ENCODE measurements at places on chromosomes 4 and X.

- no peak for DNase-seq
Observed at GRCh38 chr4:37999000-37999716, 39.0 kb downstream of the PTTG2 start.

GRCh38 chrX:11665168-11666111 lies at the start of gene ARHGAP6:
Gene ARHGAP6 (minus strand): TSS chrX:11665920. CDS start chrX:11664828, 1,092 bp downstream.
- no peak for DNase-seq

- no peak for DNase-seq
Observed at GRCh38 chr4:67371615-67372014, 173.7 kb downstream of the CENPC start.

DNA sequence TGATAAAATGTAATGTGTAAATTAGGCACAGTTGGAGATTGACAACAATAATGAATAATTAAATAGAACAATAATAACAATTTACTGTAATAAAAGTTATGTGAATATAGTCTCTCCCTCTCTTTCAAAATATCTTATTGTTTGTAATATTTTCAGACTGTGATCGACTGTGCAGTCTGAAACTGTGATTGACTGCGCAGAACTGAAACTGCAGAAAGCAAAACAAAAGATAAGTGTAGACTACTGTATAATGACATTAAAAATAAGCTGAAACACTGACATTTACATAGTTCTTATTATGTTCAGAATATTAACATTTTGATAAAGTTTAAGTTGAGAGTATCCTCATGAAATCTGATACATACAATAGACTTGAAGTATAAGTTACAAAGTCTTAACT lies 371.0 kb downstream of the CCSER1 start:
- no peak for DNase-seq

- DNase-seq = peak; percentile 86
Observed at GRCh38 chrX:15789979-15790768, at the start of gene ZRSR2. Gene ZRSR2 (plus strand): TSS chrX:15790484. CDS start chrX:15790496, 12 bp downstream.

- no peak for DNase-seq
Observed at GRCh38 chrX:49308604-49309269, 5.3 kb downstream of the GAGE10 start.

DNA sequence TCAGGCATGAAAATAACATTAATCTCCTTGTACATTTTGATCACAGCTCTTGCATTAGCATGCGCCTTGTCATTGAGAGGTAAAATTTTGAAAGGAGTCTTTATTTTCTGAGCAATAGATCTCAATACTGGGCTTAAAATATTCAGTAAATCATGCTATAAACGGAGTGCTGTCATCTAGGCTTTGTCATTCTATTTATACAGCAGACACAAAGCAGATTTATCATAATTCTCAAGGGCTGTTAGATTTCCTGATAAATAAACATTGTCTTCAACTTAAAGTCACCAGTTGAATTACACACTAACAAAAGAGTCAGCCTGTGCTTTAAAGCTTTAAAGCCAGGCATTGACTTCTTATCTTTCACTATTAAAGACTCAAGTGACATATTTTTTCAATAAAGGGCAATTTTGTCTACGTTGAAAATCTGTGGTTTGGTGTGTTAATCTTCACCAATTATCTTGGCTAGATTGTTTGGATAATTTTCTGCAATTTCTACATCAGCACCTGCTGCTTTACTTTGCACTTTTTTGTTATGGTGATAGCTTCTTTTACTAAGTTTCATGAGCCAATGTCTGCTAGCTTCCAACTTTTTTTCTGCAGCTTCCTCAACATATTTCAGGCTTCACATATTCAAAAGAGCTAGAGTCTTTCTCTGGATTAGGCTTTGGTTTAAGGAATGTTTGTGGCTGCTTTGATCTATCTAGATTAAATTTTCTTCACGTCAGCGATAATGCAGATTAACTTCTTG lies 27.9 kb upstream of the UGT2B4 start:
- DNase-seq = no peak

DNA sequence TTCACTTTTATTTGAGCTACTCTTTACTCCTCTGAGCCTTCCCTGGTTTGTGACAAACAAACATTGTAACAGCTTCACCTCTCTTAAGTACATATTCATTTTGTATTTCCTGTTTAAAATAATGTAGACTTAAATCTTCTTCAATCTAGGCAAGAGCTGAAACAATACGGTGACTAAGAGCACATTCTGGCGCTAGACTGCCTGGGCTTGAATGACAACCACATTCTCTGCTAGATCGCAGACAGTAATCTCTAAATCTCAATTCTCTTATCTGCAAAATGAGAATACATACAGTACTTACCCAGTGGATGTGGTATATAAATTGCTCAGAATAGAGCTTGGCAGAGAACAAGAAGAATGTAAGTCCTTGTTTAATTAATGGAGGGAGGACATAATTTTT lies 144.8 kb downstream of the ARAP2 start:
- no peak for DNase-seq

GRCh38 chrX:78997870-78998558 lies 52.8 kb downstream of the P2RY10 start:
- peak; percentile 1 for DNase-seq

- DNase-seq = no peak
Observed at GRCh38 chr4:189504220-189504619, 436.5 kb upstream of the FRG1 start.

DNA sequence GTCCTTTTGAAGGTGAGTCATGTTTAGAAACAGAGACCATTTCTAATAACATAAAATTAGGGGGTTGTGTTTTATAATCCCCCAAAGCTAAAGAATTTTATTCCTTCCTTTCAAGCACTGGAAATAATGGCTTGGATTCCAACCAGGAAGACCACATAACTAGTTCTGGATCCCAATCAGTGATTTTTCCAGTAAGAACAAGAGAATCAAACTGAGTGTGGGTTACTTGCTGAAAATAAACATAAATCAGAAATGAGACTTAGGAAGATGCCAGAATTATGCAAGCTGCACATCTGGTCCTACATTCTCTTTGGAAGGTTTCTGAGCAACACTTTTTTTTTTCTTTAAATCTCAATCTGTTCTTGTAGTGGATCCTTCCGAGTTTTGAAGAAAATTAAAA lies 76.3 kb downstream of the SOWAHB start:
- DNase-seq = no peak

- no peak for DNase-seq
Observed at GRCh38 chrX:114028907-114029662, 554.8 kb upstream of the HTR2C start.

DNA sequence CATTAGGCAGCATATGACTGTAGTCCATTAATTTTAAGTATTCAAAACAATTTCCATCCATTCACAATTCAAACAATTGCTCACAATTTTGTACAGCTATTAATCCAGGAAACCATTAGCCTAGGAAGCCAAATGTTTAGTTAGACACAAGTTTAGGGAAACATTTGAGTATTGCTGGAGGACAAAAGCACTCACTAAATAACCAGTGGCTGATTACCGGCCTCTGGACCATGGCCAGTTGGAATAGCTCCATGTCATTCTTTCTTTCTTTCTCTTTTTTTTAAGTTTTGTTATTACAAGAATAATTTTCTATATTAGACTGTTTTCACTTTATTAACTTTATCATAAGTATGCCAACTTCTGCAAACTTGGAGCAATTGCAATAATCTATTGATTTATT lies 31.3 kb downstream of the TRIML2 start:
- DNase-seq = no peak

- DNase-seq = no peak
Observed at GRCh38 chr4:23260511-23260910, 567.8 kb downstream of the GBA3 start.

DNA sequence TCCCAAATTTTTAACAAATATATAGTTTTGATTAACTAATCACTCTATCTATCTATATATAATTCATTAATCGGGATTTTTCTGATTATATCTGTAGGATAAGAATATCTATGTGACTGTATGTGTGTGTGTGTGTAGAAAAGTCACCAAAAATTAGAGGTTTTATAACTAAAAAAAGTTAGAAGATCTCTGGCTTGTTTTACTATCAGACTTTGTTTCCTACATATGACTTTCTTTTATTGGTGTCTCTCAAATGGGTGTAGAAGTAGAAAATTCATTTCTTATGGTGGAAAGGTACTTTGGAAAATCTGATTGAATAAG lies 26.7 kb upstream of the TMPRSS11D start:
- DNase-seq = no peak

- DNase-seq = peak; percentile 5
Observed at GRCh38 chr4:174521800-174522182, 497 bp downstream of the HPGD start.

- no peak for DNase-seq
Observed at GRCh38 chr4:2817701-2818350, 24.9 kb downstream of the SH3BP2 start.

- DNase-seq = no peak
Observed at GRCh38 chr4:76984788-76985211, 35.2 kb downstream of the SEPTIN11 start.

- DNase-seq = no peak
Observed at GRCh38 chr4:5824635-5825034, 68.3 kb downstream of the CRMP1 start.

- DNase-seq = peak; percentile 9
Observed at GRCh38 chr4:48578132-48578968, 88.3 kb downstream of the ZAR1 start.

GRCh38 chr4:39631700-39632079 lies 7.0 kb downstream of the SMIM14 start:
- DNase-seq = no peak

- DNase-seq = no peak
Observed at GRCh38 chrX:11952176-11952720, 186.0 kb upstream of the FRMPD4 start.

Data from T-cell (primary cell).